ENCODE measurements at places on chromosomes 11 and 22. TPM values are rescaled to one million over a fixed set of nuclear protein-coding genes. Genes with fewer than 3 reads are reported as not detected.

The MMP8 gene
- not detected for total RNA-seq

The TMPRSS5 gene
- 0.13 TPM for total RNA-seq

DNA sequence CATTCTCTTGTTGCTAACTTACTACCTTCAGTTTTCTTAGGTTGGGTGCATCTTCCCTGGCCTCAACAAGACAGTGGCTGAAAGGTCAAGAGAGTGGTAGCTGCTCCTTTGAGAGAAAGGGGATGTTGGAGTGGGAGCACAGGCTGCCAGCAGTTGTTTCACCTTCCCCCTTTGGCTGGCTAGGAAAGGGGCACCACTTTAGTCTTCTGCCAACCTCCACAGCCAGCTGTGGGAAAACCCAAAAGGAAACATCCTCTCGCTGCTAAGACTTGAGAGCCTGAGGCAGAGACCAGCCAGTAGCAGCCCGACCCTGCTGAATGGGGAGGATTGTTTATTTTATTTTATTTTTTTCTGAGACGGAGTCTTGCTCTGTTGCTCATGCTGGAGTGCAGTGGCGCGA, 34.4 kb downstream of the MARK2 start:
- no peak for DNase-seq

The CRYBA4 gene
- total RNA-seq, result 0.13 TPM

DNA sequence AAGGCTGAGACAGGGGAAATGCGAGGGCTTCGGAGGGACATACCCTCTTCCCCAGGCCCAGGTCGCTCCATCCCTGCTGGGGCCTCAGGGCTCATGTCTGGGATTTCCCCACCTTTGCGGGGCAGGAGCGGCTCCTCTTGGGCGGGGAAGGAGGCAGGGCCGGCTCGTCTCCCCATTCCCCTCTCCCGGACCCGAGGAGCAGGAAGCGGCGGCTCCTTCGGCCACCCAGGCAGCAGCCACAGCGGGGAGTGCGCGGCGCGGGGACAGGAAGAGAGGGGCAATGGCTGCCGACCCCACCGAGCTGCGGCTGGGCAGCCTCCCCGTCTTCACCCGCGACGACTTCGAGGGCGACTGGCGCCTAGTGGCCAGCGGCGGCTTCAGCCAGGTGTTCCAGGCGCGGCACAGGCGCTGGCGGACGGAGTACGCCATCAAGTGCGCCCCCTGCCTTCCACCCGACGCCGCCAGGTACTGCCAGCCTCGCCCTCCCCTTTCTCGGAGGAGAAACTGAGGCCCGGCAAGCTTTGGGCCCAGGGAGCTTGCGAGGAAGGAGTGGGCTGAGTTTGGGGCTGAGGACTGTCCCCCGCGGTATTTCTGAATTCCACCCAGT, at the start of gene ANKK1:
Gene ANKK1 (plus strand): TSS at position 175 of the 607 bp plus-strand sequence. CDS start 106 bp downstream, at position 281.
- DNase-seq, result peak; percentile 7

DNA sequence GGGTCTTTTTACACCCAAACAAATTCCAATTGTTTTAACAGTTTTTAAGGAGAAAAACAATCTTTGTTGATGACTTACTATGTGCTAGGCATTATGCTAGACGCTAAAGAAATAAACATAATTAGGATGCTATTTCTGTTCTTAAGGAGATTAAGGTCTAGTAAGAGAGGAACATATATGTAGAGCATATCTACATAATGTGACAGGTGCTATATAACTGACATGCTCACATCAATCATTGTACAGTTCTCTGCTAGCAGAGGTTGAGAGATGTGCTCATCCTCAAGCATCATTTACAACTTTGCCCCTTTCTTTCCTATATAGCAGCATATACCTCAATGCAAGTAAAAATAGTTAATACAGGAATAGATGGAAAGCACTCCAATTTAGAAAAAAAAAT, 37.5 kb downstream of the PDGFD start:
- DNase-seq, result no peak

- DNase-seq, result no peak
Measured at GRCh38 chr11:128477811-128478210, 109.5 kb downstream of the ETS1 start.
